Fibroblast of mammary gland (primary cell): ENCODE measurements at places on chromosomes 13 and 19.

- DNase-seq = peak; percentile 97
Measured at GRCh38 chr13:48532506-48533499, at the start of gene RCBTB2. Gene RCBTB2 (minus strand): TSS chr13:48533080. CDS start chr13:48521939, 11,141 bp downstream.

DNA sequence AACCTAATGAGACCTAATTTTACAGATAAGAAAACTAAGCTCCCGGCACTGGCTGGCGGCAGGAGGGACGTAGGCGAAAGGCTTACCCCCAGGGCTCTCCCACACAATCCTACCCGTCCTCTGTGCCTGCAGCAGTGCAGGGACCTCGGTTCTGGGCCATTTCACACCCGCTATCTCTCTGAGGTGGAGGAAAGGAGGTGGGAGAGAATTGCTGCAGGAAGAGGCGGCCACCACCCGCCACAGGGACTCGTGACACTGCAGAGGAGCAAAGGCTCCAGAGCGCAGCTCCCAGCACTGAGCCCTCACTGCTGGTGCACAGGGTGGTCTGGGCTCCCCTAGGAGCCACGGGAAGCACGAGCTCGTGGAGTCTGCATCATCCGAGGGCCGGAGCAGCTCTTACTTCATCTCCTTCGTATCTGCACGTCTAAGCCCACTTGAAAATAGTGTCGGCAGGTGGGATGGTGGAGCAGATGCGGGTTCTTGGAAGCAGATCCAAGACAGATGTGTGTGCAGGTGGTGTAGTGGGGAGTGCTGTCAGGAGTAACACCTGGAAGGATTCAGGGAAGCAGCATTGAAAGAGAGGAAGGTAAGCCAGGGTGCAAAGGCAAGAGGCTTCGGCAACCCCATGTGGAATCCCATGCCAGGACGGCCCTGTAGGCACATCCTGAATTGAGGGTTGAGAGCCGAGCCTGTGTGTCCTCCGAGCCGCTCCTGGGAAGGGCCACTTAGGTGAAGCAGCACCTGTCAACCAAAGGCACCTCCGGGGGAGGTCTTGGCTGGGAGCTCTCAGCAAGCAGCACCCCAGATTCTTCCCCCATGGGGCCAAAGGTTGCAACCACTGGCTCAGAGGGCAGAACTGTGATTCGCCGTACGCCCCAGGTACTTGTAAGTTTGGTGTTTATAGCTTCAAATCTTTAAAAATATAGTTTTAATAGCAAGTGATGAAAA lies 115.8 kb upstream of the SPACA7 start:
- no peak for DNase-seq

DNA sequence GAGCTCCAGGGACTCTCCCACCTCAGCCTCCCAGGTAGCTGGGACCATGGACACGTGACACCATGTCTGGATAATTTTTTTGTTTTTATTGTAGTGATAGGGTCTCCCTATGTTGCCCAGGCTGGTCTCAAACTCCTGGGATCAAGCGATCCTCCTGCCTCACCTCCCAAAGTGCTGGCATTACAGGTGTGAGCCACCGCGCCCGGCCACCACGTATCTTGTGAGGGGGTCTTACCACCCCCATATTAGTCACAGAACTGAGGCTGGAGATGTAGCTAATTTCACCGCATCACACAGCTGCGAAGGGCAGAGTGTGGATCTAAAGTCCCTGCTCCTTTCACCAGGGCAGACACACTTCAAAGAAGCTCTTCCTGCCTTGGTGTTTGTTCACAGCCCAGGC lies 211.8 kb upstream of the SOX1 start:
- DNase-seq = no peak

- peak; percentile 37 for DNase-seq
Measured at GRCh38 chr13:45951724-45952123, 100.2 kb upstream of the SIAH3 start.

- DNase-seq = peak; percentile 99
Measured at GRCh38 chr13:29923554-29924481, 73.4 kb upstream of the UBL3 start.

DNA sequence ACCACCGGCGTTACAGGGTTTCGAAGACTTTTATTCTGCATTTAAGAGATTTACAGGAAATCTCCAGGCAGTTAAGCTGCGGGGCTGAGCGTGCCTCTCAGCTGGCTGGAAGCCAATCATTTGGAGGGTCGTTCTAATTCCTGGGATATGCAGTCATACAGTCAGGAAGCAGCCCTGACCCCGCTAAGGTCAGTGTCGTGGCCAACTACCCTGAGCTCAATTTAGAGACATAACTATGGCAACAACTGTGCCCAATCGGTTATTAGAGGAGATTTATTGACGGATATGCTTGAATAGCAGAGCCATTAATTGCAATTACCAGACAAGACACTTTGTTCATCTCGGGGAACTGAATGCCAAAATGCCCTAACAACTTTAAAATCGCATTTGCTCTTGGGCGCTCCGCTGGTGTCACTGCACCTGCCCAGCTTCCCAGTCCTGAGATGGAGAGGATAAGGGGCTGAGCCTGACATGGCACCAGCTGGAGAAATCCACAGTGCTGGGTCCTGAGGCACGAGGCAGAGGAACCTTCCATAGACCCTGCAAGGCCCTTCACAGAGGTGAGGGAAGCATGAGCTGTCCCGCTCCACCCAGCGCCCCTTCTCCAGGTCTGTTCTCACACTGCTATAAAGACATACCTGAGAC lies 15.1 kb upstream of the ZNF507 start:
- no peak for DNase-seq

GRCh38 chr19:56810260-56810659 lies 30.3 kb downstream of the PEG3 start:
- no peak for DNase-seq

- no peak for DNase-seq
Measured at GRCh38 chr13:76735641-76736040, 150.6 kb downstream of the KCTD12 start.

DNA sequence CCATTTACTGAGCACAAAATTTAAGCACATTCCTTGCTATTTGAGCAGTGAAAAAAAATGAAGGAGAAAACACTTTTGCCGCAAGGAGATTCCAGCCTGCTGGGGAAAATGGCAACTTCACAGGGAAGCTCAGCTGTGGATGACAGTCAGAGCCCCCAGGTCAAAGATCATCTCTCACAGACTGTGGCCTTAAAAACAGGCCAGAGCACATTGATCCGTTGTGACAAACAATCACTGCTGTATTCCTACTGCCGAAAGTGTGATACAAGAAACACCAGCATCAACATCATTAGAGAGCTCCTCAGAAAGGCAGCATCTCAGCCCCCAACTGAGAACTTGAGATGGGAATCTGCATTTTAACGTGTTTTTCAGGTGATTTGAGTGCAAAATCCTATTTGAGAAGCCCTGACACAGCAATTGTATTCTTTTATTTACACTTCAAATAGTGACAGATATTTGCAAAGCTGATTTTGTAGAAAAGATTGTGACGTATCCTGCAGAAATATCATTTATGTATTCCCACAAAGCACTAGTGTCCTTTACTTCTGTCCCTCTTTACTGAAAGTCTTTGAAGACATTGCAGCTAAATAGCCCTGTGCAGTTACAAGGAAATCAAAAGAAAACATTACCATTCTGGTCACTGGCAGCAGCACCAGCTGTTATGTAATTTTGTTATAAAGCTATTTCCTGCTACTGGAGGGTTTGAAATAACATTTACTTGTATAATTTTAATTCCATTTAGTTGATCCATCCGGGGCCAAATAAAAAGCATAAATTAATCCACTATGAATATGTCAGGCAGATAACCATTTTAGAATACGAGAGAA lies 652.0 kb downstream of the LIG4 start:
- DNase-seq = no peak
